Stimulated activated memory B cell treated with anti-CD40 and anti-IgM and Interleukin-4, amounts not matched to agents 10 μg/mL and 1 μg/mL and 100 μg/mL, for 72 hours (primary cell): ENCODE measurements at places on chromosomes 16 and 17.

DNA sequence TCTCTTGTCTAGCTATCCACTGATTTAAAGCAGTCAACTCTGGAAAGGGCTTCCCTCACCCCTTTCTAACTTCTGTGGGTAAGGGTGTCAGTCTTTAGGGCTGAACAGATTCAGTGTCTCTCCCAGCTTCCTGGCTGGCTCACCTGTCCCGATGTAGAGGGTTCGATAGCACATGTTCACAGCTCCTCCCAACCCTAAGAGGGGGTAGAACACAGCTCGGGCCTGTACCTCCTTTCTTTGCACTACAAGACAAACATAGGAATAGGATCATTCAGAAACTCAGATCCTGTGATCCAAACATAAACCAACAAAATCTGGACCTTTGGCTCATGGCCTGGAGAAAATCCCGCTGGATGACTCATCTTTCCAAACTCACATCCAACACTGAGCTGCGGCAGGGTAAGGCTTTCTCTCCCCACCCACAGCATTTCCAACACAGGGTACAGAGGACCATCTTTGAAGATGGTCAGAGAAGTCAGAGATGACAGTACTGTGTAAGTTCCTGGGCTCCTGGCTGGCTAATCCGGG lies 5.8 kb upstream of the DHRS13 start:
- ATAC-seq: no peak

GRCh38 chr17:66675273-66675990 lies 159.5 kb upstream of the CACNG5 start:
- no peak for ATAC-seq

GRCh38 chr17:74523308-74523707 lies 8.0 kb downstream of the CD300LB start:
- ATAC-seq: no peak

GRCh38 chr16:50697881-50698767 lies 4.7 kb downstream of the NOD2 start:
- peak; percentile 77 for ATAC-seq

DNA sequence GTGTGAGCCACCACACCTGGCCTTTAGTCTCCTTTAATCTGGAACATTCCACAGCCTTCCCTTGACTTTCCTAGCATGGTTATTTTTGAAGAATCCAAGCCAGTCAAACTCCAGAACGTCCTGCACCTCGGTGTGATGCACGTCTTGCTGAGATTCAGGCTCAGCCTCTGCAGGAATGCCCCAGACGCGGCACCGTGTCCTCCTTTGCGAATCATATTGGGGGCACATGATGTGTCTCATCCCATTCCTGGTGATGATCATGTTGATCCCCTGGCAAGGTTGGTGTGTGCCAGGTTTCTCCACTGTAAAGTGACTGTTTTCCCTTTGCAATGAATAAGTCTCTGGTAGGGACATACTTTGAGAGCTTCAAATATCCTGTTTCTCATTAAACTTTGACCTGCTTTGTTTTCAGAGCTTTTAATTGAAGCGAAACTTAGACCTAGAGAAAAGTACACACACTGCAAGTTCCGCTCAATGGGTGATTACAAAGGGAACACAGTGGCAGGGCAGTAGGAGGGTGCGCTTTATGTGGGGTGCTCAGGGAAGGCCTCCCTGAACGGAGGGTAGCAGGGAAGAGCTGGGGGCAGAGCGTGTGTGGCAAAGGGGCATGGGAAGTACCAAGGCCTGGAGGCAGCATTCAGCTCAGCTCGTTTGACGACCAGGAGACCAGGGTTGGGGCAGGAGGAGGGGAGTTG lies 9.6 kb upstream of the ATP2C2 start:
- ATAC-seq: no peak

DNA sequence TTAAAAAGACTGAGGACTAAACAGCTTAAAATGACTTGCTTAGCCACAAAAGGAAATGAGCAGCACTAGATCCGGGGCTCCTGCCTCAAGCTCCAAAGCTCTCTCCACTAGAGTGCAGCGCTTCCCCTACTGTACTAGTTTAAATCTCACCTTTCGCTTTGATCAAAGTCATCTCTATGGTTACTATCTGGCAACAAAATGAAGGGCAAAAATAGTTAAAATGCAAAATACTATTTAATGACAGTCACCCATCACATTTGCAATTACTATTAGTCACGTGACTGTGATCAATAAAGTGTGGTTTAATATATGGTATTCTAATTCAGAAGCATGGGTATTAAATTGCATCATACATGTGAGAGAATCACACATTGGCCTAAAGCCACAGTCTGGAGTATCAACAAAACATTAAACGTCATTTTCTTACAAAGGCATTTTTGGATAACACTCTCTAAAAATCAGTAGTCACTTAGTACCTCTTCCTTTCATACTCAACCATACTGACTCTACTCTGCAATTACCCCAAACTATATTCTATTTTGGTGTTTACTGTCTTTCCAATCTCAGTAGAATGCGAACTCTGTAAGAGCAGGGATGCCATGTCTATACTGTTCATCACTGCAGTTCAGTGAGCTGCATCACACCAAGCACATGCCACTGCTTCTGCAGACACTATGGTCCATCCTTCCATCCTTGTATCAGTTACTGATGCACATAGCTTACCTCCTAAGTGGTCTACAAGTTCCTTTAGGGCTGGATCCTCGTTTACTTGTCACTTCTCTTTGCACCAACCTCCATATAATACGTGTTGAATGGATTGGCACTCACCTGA lies 6.2 kb downstream of the PSMD12 start:
- no peak for ATAC-seq

DNA sequence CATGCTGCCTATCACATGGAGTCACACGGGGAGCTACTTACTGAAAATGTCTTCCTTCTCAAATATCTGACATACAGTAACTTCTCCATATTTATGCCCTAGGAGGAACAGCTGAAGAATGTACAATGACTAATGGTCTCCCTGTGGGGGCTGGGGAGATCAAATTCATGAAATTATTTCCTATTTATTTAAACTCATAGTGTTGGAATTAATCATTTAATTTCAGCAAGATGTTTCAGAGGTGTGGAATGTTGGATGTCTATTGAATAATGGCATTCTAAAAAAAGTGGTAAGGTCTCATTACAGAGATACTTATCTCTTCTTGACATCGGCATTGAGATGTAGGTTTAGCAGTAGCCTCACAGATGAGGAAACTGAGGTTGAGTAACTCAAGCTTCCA lies 214.3 kb upstream of the CDH11 start:
- ATAC-seq: no peak

DNA sequence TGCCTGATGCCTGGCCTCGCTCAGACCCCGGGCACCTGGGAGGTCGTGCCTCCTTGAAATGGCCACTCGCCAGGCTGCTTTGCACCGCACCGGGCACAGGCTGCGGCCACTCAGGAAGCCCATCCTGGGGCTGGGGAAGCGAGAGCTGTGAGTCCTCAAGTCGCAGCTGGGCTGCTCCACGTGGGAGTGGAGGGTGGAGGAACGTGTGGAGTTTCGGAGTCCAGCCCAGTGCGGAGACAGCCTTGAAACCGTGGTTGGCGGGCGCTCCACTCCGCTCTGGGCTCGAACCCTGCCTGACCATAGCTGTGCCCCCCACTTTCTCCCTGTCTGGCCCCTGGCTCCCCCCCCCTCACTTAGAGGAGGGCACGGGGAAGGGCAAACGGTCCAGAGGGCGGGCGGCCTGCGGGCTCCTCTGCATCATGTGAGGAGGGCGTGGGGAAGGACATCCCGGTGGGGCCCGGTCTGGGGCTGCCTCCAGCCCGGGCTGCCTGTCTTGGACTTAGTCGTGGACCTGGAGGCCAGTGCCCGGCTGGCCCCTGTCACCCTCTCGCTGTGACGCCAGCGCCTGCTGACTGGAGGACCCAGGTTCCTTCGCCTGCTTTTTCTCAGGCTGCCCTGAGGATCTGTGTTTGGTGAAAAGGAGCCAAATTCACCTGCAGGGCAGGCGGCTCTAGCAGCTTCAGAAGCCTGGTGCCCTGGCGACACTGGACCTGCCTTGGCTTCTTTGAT lies 2.5 kb downstream of the UBE2I start:
- ATAC-seq: no peak

DNA sequence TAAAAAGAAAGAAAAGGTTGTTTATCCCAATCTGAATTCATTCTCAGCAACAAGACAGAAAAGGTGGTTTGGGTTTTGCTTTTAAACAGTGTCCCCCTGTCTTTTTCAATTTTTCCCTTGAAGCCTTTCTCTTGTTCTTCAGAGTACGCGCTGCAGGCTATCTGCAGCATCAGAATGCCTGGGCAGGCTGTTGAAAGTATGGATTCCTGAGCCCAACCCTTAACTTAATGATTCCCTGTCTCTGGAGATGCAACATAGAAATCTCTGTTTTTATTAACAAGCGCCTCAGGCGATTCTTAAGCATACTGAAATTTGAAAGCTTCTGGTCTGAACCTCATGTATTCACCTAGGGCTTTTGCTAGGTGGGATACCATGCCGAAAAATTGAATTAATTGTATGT lies 32.1 kb downstream of the DGKE start:
- no peak for ATAC-seq

- no peak for ATAC-seq
These were observed 12.4 kb downstream of the NUP93 start for GRCh38 chr16:56742030-56742984.

GRCh38 chr16:15053904-15054303 lies 2.0 kb downstream of the NTAN1 start:
- no peak for ATAC-seq

- no peak for ATAC-seq
These were observed 5.7 kb upstream of the LGALS3BP start for GRCh38 chr17:78985395-78985794.

GRCh38 chr17:72790190-72790589 lies 302.3 kb downstream of the SLC39A11 start:
- no peak for ATAC-seq

- no peak for ATAC-seq
These were observed 44.0 kb upstream of the PABPN1L start for GRCh38 chr16:88910284-88911135.

- ATAC-seq: no peak
These were observed 396.8 kb downstream of the SOX9 start for GRCh38 chr17:72517413-72518158.

GRCh38 chr17:42563543-42563942 lies 1.6 kb downstream of the COASY start:
- no peak for ATAC-seq

DNA sequence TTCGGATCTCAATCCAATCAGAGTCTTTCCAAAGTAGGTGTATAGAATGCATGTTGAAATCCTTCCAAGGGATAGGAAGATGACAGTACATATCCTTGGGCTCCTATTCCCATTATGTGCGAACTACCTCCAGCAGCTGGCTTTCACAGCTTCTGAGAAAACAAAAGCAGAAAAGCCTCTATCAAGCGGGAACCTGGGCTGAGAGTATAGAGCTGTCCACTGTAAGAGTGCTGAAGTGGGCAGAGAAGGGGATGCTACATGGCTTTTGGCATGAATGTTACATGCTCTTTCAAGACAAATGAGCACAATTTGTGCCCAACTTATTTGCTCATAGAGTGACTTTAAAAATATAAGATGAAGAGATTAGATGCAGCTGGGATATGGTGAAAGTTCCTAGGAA lies 993.5 kb downstream of the CDH8 start:
- ATAC-seq: no peak

- ATAC-seq: peak; percentile 76
These were observed 243.9 kb upstream of the MYOCD start for GRCh38 chr17:12421646-12422306.

GRCh38 chr17:80181431-80181830 lies 11.6 kb downstream of the CARD14 start:
- ATAC-seq: no peak

- no peak for ATAC-seq
These were observed 210.3 kb downstream of the GRIN2A start for GRCh38 chr16:9971907-9972306.

DNA sequence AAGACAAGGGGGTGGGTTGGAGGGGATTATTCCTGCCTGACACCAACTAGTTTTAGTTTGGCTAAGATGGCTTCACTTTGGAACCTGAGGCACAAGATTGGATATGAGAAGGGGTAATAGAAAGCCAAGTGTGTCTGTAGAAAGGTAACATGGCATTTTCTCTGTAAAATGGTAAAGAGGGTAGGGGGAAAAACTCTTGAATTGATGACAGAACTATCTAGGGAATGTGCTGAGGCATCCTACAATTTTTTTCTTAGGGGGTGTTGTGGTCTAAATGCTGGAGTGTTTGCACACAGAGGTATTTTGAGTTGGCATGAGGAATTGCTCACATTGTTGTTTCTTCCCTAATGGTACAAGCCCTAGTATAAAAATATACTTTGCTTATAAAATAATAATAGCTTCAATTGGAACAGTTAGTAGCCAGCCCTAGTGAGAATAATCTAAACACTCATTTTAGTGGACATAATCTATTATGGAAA lies 25.8 kb downstream of the YPEL2 start:
- ATAC-seq: no peak

DNA sequence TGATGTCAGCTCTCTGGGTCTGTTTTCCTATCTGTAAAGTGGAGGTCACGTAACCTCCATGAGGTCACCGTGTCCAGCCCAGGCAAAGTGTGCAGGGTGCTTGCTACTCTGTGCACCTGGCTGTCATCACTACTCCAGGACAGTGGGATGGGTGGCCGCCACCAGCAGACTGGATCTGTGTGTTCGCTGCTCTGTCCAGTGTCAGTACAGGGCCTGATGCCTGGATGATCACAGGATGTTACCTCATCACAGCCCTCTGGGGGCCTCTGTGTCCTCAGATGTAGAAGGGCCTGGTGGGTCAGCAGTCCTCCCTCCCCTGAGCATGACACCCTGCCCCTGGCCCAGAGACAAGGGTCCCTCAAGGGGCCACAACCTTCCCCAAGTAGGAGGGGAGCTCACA lies 80.0 kb downstream of the KCNJ18 start:
- ATAC-seq: no peak

DNA sequence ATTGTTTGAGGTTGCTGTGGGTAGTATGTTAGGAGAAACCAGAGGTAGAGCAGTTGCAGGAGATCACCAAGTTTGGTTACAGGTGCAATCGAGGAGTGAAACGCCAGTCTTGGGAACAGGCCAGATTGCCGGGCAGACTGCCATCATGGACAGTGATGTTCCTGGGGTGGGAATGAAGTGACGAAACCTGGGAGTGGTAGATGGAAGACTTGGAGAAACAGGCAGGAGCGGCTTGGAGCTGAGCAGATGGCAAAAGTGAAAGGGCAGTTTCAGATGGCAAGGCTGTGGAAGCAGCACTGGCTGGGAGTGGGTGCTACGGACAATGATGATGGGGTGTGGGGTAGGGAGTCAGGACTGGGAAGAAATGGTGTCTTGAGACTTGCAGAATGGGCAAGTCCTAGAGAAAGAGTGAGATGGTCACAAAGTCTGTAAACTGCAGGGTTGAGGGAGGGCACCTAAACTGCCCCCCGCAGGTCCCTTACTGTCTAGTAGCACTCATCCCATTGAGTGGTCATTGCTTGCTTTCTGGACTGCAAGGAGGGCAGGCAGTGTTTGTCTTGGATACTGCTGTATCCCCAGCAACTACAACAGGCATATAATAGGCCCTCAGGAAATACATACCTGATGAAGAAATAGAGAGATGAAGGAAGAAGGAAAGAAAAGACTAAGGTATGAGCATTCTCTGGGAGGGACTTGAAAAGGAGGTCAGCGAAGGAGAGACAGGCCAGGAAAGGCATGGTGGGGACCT lies 29.5 kb upstream of the ULK2 start:
- ATAC-seq: no peak

- ATAC-seq: no peak
These were observed 8.4 kb downstream of the TMEM98 start for GRCh38 chr17:32936186-32936893.
